Adrenal gland (tissue), 19 donors: ENCODE measurements at places on chromosomes 12 and 14. TPM values are rescaled to one million over a fixed set of nuclear protein-coding genes. Genes with fewer than 3 reads are reported as not detected.

GRCh38 chr14:103488960-103489359 is 33.7 kb downstream of the CKB start:
- DNase-seq = no peak
- no peak overlapping the region for H3K27ac ChIP-seq
- H3K36me3 ChIP-seq = peaks cover 41% of the 10 kb centered on the region
- peaks cover 8% of the 10 kb centered on the region for H3K4me1 ChIP-seq
- no peak overlapping the region for H3K4me3 ChIP-seq
- H3K27me3 ChIP-seq = no peaks in the 10 kb centered on the region

DNA sequence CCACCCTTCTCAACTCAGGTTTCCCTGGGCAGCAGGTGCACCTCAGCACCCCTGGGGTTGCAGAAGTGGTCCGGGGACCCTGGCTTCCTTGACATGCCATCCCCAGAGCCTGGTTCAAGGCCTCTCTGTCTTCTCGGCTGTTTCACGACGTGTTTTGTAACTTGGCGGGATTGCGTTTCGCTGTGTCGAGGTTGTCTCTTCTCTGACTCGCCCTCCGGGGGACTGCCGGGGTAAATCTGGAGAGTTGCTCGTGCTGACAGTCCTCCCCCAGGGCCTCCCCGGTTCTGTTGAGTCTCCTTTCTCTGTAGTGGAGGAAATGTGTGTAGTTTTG is 25.6 kb downstream of the MEG3 start:
- H3K27me3 ChIP-seq = no peaks in the 10 kb centered on the region
- no peaks in the 10 kb centered on the region for H3K4me1 ChIP-seq
- DNase-seq = no peak

DNA sequence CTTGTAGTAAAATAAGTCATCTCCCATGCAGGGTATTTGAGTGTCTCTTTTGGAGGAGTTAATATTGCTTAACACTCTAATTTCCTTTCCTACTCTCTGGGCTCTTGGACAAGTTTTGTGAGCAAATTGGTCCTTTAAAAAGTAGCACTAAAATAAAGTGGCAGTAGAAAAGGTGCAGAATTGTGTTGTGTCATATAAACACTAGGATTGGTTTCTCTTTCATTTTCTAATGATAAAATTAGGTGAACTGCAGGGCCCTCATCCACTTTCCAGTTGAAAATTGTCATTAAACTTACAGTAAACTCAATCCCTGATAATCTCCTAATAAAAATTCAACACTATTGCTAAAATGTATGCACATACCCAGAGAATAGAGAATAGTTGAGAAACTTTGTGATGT is 42.6 kb upstream of the REP15 start:
- H3K4me3 ChIP-seq = no peak overlapping the region
- peaks cover 13% of the 10 kb centered on the region for H3K36me3 ChIP-seq
- H3K27me3 ChIP-seq = no peaks in the 10 kb centered on the region
- no peaks in the 10 kb centered on the region for H3K4me1 ChIP-seq

The RNASE3 gene
- total RNA-seq = not detected

DNA sequence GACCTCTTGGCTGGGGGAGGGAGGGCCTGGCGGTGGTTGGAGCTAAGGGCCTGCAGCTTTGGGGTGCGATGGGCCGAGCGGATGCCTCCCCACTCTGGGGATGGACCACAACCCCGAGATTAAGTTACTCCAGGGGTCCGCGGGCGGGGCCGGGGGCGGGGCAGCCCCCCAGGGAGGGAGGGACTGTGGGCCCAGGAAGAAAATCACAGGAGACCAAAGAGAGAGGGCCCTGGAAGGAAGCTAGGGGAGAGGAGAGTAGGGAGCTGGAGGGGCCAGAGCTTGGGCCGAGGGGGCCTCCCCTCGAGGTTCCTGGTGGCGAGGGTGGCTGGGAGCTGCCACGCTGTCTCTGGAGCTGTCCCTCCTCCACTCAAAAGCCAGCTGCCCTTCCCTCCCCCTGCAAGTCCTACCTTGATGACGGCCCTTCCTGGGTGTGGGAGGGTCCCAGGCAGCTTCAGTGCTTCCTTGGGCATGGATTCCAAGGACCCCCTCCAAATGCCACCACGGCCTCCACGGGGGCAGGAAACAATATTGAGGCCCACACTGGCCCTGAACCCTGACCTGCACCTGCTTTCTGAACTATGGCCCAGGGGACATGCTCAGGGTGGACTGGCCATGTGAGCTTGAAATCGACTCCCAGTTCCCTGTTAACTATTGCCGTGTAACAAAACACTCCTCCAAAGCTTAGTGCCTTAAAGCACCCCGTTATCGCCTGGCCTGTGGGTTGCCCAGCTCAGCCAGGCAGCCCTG is 610 bp upstream of the NUDT14 start:
- peaks cover 8% of the 10 kb centered on the region for H3K4me1 ChIP-seq
- no peak for DNase-seq
- no peak overlapping the region for H3K27ac ChIP-seq
- no peaks in the 10 kb centered on the region for H3K36me3 ChIP-seq

GRCh38 chr12:91110311-91110924 is 876 bp downstream of the LUM start:
- peak overlapping the region; percentile 46 for H3K27ac ChIP-seq
- no peaks in the 10 kb centered on the region for H3K27me3 ChIP-seq
- peak overlapping the region; percentile 30 for H3K4me3 ChIP-seq
- DNase-seq = no peak
- no peaks in the 10 kb centered on the region for H3K4me1 ChIP-seq

GRCh38 chr12:109014984-109015765 is 5.7 kb downstream of the SVOP start:
- H3K36me3 ChIP-seq = no peaks in the 10 kb centered on the region
- no peak for DNase-seq
- no peak overlapping the region for H3K27ac ChIP-seq

- peaks cover 13% of the 10 kb centered on the region for H3K4me1 ChIP-seq
- no peak overlapping the region for H3K27ac ChIP-seq
- no peak overlapping the region for H3K4me3 ChIP-seq
- no peak for DNase-seq
These were observed 33.2 kb upstream of the GALNT16 start for GRCh38 chr14:69226736-69227135.

DNA sequence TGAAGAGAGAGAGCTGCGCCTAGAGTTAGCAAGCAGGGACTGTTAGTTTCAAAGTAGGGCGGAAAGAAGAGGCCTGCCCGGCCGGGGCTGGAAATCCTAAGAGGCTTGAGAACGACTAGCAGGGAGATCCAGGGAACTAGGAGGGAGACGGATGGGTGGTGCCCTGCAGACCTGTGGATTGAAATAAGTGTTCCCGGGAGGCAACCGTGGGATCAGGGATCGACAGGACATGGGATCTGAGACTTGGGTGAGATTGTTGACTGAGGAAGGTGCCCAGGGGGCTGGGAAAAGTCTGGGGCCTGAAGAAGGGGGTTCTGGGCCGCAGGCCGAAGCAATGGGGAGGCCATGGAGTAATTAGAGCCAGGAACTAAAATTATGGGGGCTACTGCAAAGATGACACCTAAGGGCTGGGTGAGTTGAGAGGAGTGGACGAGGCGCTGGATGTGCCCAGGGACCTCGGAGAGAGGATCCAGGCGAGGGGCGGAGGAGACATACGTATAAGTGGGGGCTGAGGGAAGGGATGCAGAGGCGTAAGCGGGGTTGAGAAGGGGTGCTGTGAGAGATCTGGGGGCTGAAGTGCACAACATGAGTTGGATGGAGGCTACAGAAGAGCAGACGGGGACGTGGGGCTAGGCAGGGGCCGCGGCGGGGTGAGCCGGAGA is 635 bp downstream of the LTA4H start:
- no peaks in the 10 kb centered on the region for H3K27me3 ChIP-seq
- peak overlapping the region; percentile 54 for H3K27ac ChIP-seq
- H3K4me3 ChIP-seq = peak overlapping the region; percentile 75
